ENCODE measurements at places on chromosomes 11 and 22.

DNA sequence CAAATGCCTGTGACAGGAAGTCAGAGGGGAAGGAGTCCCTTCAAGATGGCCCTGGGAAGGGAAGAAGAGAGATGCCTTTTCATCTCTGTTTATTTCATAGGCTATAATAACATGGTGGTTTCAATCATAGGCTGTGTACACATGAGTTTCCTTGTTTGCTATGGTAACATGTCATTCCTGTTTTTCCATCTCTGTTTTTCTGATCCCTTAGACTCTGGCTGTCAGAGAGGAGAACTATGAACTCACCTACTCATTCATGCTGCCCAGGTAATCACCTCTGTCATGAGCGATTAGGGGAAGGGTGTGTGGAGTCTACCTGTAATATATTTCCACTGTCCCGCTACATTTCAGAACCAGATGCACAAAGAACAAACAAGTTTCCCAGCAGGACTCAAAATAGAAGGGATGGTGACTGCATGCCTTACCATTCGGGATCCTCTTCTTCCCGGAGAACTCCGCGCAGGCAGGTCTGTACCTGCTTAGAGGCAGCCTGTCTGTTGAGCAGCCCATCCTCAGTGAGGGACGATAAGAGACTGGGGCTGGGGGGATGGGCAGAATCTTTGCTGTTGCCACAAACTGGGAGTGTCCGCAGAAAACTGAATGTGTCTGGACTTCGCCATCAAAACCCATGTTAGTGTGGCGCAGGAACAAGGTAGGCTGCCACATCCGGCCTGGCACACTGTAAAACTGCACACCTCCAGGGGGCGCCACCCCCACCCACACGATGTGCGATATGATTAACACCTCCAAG, 7.1 kb upstream of the PEX26 start:
- no peak for DNase-seq

GRCh38 chr22:35226958-35227647, 30.2 kb upstream of the HMGXB4 start:
- no peak for DNase-seq

DNA sequence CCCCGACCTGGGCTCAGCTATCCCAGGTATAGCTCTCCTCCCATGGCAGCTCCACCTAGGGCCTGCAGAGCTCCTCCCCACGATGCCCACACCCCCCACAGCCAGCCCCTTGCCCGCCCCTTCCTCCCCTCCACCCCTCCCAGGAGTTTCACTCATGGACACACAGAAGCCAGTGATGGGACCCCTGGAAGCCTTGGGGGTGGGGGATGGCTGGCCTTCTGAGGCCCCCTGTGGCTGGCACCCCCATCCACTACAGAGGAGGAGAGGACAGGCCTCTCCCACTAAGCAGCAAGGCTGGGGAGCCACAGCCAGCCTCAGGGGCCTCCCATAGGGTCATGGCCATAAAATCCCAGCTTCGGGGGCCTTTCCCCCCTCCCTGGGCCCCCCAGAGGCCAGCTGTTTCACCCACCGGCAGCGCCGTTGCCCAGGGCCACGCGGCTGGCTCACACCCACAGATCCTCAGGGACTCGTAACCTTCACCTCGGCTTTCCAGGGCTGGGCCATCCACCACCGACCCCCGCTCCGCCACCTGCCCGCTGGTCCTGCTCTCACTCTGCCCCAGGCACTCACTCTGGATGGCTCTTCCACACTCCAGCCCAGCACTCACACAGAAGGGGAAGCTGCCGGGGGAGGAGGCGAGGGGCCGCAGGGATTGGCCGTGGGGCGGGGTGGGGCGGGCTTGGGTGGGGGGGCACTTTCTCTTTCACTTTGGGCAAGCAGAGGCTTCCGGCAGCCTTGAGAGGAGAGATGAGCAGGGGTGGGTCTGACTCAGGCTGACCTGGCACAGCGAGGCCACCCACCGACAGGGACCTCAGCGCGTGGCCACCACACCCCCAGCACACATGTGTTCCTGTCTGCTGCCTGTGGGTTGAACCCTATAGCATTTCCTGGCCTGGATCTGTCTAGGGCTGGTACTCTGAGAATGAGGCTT, 2.2 kb downstream of the SLC25A22 start:
- no peak for DNase-seq

- no peak for DNase-seq
Measured at GRCh38 chr11:9075556-9075955, 15.8 kb downstream of the SCUBE2 start.

- no peak for DNase-seq
Measured at GRCh38 chr22:33194529-33195077, 136.4 kb upstream of the SYN3 start.

- no peak for DNase-seq
Measured at GRCh38 chr22:19957445-19957844, 15.8 kb upstream of the TXNRD2 start.

GRCh38 chr22:38849811-38850210, 6.0 kb upstream of the NPTXR start:
- DNase-seq, result no peak

- no peak for DNase-seq
Measured at GRCh38 chr11:19577976-19578619, 134.5 kb upstream of the NAV2 start.

DNA sequence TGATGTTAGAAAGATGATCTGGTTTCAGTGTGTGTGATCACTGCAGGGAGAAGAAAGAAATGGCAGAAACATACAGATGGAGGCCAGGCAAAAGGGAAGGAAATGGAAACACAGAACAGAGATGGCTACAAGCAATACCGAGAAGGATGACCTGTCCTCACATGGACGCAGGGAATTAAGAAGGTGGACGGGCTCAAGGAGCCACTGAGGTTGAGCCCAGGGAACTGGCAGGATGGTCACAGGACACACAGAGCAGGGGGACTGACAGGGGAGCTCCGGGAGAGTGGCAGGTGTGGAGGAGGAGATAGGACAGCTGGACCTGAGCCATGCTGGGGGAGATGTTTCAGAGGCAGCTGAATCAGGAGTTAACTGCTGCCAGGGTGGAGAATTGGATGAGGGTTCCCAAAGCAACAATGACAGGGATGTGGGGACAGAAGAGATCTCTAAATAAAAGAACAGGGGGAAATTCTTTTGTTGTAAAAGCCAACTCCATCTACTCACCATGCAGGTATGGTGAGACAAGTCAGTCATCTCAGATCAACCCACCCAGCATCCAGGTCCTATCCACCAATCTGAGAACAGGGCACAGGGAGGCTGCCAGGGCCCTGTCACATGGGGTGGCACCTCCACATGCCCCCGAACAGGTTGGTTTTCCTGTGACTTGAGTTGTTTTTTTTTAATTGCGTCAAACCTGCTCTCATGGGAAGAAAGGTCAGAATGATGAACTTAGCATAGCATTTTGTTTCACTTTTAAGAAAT, 26.3 kb downstream of the KLHL22 start:
- DNase-seq, result no peak

- DNase-seq, result peak; percentile 72
Measured at GRCh38 chr11:84608837-84609196, 1018.3 kb downstream of the DLG2 start.

- no peak for DNase-seq
Measured at GRCh38 chr11:22599458-22599857, 26.2 kb downstream of the FANCF start.

DNA sequence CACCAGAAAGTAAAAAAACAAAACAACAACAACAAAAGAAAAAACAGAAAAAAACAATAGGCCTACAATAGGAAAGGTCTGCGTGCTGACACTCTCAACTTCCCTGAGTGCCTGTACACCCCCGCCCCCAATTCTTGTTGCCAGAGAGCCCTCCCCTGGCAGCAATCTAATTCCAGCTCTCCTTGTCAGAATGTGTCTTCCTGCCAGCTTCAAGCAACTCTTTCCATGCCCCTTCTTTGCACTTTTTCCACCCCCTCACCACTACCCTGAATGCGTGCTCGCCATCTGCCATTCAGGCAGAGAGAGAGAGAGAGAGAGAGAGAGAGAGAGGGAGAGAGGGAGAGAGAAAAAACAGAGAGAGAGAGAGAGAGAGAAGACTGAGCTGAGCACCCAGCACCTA, 245.0 kb downstream of the KIRREL3 start:
- DNase-seq, result no peak

DNA sequence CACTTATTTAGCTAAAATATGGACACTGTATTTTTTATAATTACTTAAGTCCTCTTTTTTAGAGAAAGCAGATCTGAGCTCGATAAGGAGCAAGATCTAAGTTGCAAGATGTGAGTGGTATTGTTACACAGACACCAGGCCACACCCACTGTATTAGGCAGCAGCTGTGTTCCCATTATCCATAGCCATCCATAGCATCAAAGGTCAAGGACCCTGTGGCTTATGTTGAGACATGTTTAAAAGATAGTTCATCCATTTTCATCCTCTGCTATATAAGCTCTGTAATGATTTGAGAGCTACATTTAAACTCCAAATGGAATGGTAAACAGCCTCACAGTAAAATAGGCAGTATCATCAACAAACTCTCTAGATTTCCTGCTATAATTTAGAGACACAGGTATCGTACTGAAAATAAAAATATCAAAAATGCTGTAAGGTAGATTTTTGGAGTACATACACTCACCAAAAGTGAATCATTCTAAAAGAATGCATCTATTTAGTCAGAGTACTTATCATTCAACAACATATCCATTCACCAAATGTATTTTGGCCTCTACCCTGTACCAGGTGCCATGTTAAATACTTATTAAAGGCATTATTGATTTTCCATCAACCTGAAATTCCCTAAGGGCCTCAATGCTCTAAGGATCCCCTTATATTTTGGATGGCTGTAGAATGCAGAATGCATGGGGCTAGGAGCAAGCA, 574.0 kb downstream of the LRRC4C start:
- DNase-seq, result no peak

DNA sequence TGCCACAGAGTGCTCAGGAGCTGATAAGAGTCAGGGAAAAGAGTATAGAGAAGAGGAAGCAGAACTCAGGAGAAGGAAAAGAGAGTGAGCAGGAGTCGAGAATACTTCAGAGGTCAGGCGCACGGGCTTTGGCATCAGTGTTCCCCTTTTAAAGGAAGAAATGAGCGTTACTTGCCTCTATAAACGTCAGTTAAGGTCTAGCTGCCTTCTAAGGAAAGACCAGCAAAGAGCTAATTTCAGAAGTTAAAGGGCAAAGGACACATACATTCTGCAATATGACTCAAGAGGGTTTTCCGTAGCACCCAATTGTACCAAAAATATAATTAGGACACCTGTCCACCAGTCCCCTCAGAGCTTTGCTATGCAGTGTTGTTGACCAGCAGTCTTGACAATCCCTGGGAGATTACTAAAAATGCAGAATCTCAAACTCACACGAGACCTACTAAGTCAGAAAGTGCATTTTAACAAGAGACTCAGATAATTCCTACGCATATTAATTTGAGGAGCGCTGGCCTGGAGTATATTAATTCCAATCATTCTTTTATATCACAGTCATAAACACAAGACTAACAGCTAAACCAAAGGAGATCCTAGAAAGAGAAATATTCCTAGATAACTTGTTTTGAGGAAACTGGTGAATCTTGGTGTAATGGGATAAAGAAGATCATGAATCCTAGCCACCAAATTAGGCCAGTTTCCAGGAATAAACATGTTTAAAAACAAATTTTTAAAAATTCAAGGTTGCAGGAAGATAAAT, 249.0 kb downstream of the CADM1 start:
- DNase-seq, result no peak

DNA sequence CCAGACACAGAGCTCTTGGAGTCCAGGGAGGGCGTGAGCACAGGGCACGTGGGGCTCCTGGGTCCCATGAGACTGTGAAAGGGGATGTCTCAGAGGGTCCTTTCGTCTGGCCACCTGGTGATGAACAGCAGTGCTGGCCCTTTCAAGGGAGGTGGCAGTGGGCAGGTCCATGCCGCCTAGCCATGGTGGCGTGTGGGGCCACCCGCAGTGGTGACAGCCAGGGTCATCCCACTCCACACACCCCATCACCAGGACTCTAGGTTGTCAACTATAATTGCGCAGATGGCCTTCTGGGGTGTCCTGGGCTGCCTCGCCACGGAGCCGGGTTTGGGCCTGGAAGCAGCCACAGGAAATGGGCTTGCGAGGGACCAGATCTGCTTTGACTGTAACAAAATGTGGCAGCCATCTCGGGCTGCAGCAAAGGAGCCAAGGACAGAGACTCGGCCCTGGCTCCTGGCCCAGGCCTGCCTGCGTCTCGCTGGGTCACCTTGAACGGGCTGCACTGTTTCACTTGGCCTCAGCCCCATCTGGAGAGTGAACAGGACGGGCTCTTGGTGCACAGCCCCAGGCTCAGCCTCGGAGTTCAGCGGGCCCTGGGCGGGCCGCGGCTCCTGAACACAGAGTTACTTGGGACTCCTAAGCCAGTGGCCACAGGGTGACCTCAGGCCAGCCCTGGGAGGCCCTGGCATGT, 1350.5 kb downstream of the BRD1 start:
- no peak for DNase-seq

DNA sequence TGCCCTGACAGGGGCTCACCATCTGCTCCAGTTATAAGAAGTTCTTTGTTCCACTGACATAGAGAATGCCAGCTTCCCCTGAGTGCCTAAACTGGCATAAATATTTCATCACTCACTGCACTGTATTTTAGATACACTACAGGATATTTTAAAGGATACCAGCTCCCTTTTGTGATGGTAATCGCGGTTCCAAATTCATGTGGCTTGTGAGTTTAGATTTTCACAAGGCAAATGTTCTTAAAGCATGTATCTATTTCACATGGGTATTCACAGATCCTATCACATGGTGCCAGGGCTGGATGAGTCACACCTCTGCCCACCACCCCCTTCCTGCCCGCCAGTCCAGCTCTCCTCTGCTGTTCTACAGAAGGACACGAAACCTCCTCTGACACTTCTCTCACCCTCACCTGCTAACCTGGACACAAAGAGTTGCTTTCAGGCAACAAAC, 105.5 kb downstream of the KCNC1 start:
- DNase-seq, result no peak

DNA sequence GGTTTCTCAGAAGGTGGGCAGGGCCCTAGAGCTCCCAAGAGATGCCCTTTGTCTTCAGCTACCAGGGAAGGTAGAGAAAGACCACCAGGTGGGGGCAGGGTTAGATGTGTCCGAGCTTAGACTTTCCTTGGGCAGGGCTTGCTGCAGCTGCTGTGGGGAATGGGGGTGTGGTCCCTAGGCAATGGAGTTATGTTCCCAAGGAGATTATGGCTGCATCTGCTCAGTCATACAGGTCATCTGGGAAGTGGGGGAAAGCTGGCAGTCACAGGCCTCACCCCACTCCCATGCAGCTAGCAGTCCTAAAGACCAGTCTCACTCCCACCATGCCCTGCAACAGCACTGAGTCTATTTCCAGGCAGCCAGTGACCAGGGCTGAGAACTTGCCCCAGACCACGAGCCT, 29.5 kb downstream of the MMP27 start:
- DNase-seq, result no peak

- peak; percentile 59 for DNase-seq
Measured at GRCh38 chr11:129375751-129376657, at the start of gene BARX2. Gene BARX2 (plus strand): TSS chr11:129375848. CDS start chr11:129376036, 188 bp downstream.

GRCh38 chr11:118565051-118565450, 680 bp downstream of the IFT46 start:
- no peak for DNase-seq

GRCh38 chr11:93517041-93517440, 26.1 kb downstream of the SMCO4 start:
- DNase-seq, result no peak

- DNase-seq, result peak; percentile 35
Measured at GRCh38 chr11:101915791-101916291, 481 bp downstream of the ANGPTL5 start.

Measured in NCI-H774 (cell line).